ENCODE measurements at places on chromosomes 5 and 9.

DNA sequence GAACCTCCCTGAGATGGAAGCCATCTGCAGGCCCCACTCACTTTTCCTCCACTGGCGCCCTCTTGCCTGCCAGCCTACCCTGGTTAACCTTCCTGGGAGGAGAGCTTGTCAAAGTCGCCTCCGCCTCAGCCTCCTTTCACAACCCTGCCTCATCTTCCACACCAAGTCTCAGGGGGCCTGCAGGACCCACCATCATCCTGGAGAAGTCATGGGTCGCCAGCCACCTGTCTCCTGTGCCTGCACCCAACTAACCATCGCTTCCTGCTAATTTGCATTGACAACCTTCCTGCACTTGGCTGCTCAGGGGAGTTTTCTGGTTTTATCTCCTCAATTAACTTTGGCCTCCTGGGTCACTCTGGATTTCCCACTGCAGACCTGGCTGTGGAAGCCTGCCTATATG is 52.8 kb upstream of the GRHPR start:
- no peak for DNase-seq

- DNase-seq, result peak; percentile 49
These were observed 215.7 kb upstream of the ELL2 start for GRCh38 chr5:96177303-96177869.

DNA sequence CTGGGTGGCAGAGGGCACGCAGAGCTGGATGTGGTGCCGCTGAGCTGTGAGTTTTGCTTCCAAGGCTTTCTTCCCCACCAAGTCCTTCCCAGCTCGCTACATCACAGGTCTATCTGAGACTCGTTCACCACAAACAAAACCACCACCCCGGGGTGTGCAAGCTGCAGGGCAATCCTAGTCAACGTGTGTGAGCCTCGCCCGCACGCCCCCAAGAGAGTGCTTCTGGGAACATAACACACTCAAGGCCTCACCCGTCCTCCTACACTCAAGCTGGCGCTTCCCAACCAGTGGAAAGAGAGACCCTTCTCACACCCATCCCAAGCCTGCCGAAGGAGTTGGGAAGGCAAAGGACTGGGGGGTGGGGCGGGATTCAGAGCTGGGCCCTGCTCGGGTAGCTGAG is 10.6 kb downstream of the SNAPC4 start:
- no peak for DNase-seq

DNA sequence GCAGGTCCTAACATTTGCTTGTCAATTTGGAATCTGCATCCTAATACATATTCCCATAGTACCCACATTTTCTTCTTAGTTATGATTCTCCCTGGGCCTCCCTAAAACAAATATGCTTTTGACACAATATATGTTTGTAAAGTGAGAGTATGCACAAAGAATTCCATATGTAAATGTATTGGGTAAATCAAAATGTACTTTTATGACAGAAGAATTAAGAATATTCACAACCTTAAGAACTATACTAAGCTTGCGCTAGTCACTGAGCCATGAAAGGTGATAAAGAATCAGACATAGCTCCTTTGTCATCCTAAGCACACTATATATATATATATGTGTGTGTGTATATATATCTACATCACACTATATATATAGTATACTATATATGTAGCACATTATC is 438.5 kb downstream of the ACTL7B start:
- DNase-seq, result no peak

DNA sequence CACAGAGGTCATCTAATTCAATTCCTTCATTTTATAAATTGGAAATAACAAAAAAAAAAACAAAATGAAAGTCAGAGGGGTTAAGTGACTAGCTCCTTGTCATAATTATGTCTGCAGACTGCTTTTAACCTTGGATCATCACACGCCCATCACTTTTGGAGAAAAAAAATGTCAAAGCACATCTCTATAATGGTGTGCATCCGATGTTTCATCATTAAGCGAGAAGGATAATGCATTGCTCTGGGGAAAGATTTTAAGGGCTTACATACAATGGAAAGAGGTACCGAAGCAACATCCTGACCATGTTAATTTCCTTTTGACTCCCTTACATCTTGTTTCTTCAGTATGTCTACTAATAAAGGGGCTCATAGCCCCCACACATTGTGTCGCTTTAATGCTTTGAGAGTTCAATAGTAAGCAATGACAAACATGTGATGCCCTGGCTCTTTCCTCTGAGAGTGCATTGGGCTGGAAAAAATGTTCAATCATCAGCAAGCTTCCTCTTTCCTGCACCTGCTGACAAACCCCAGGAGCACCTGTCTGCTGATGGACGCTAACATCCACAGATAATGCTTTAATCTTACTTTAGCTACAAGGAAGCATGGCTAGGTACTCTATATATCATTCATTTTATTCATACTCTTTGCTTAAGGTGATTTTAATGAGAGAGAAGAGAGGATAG is 242.2 kb downstream of the SMARCA2 start:
- no peak for DNase-seq

DNA sequence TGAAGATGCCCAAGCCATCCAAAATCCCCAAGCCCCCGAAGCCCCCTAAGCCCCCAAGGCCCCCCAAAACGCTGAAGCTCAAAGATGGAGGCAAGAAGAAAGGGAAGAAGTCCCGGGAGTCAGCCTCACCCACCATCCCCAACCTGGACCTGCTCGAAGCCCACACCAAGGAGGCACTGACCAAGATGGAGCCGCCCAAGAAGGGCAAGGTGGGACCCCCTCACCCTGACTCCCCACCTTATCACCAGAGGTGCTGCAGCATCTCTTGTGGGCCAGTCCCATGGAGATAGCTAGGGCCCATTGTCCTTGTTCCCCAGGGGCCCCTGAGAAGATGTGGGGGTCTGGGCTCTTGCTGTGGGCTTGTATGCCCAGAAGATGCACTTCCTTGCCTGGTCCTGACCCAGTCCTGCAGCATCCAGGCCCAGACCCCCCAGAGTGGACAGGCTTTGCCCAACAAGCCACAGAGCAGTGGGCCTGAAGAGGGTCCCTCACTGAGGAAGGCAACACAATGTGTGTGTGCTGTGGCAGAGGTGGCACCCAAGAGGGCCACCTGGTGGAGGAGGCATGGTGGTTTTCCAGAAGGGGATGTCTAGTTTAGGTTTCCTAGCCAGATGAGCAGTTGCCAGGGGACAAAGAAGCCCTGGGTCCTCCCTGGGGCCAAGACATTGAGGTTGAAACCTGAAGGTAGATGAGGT is 84.1 kb downstream of the PHF2 start:
- no peak for DNase-seq

- DNase-seq, result no peak
These were observed 25.8 kb downstream of the ARL15 start for GRCh38 chr5:54284586-54284985.

DNA sequence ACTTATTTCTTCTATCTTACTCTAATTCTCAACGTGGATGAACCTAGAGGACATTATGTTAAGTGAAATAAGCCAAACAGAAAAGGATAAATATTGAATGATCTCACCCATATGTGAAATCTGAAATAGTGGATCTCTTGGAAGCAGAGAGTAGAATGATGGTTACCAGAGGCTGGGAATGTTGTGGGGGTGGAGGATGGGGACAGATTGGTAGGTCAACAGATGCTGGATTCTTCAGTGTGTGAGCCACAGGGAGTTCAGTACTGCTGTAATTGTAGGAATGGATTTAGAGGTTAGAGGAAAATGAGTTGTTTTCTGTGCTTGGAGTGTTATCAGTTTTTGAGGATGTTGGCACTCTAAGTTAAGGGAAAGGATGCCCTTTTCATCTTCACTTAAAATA is 190.6 kb downstream of the FBXL7 start:
- peak; percentile 42 for DNase-seq

DNA sequence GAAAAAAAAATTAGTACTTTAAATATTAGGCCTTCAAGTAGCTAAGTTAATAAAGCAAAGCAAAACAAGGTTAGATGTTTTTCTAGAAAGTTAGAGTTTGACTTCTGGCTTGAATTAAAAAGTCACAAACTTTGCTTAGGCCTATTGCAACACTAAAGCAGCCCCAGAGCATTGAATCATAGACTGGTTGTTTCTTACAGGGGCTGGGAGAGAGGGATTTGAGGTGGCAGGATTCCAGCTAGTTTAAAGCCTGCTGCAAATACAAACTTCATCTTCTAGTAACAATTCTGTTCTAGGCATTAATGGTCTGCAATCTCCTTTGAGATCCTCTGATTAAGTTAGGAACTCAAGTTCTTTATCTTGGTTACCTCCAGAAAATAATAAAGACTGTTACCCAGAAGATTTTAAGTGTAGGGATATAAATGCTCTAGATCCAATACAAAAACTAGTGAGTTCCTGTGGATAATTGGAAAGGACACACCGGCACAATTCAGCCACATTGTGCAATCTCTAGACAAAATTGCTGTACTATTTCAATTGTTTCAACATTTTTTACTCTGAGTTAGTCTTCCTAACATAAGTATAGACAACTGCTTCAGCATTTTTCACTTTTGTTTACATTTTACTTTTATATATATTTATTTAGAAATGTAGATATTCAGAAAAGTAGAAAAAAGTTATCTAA is 12.6 kb downstream of the OR13C5 start:
- peak; percentile 19 for DNase-seq

DNA sequence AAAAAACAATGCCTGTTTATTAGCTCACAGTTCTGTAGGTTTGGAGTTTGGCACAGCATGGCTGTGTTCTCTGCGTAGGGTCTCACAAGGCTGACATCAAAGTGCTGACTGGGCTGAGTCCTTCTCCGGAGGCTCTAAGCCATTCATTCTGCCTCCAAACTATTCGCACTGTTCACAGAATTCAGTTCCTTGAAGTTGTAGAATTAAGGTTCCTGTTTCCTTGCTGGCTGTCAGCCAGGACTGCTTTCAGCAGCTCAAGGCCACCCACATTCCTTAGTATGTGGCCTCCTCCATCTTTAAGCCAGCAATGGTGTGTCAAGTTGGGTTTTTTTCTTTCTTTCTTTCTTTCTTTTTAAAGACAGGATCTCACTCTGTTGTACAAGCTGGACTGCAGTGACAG is 161.9 kb downstream of the CDH6 start:
- no peak for DNase-seq

Measured in AG20443 (cell line).